ENCODE measurements at places on chromosomes 1 and 21.

- DNase-seq: peak; percentile 47
These were observed 110.0 kb downstream of the ADSS2 start for GRCh38 chr1:244341455-244342450.

DNA sequence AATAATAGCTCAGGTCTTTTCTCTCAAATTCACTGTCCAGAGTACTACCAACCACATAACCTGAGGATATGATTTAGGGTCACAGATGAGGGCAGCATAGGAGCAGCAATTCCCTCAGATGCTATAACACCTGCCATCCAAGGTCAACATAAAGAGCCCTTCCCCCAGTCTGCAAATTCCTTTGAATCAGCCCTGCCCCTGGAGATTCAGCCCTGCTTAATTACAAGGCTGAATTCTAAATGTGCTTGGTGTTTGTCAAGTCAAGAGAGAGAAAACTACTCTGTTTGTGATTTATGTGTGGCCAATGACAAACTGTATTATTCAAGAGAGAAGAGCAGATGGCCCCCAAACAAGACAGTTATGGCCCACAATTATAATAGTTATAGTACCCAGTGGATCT, 195.7 kb upstream of the ADGRL2 start:
- no peak for DNase-seq

DNA sequence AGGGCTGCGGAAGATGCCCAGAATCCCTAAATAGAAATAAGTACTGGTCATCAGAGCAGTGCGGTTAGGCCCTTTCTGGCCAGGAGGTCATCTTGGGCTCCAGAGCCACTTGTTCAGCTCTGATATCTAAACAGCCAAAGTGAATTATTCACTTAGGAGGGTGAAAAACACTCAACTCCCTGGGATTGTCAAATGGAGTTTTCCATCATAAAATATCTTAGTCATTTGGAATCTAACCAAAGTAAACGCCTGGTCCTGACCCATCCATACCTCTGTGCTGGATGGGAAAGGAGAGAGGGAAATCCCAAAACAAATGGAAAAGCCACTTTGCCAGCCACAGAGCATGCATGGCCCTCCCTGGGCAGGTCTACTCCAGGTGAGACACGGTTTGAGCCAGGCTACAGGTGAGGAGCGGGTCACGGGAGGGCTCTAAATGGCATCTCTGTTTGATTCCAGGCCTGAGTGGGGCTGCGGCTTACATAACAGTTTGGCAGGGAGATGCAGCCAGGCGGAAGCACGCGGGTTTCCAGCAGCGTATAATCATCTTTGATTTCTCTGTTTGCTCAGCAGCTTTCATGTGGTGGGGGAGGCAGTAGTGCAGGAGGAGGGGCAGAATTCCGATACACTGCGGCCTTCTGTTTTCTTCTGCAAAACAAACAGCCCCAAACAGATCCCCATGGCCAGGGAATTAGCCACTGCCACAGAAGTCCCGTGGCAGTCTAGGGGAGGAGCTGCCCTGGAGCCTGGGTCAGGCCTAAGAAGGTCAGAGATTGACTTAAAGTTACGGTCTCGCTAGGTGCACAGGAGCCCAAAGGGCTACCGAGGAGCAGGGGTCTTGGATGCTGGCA, 59.1 kb upstream of the ZNF648 start:
- peak; percentile 79 for DNase-seq

DNA sequence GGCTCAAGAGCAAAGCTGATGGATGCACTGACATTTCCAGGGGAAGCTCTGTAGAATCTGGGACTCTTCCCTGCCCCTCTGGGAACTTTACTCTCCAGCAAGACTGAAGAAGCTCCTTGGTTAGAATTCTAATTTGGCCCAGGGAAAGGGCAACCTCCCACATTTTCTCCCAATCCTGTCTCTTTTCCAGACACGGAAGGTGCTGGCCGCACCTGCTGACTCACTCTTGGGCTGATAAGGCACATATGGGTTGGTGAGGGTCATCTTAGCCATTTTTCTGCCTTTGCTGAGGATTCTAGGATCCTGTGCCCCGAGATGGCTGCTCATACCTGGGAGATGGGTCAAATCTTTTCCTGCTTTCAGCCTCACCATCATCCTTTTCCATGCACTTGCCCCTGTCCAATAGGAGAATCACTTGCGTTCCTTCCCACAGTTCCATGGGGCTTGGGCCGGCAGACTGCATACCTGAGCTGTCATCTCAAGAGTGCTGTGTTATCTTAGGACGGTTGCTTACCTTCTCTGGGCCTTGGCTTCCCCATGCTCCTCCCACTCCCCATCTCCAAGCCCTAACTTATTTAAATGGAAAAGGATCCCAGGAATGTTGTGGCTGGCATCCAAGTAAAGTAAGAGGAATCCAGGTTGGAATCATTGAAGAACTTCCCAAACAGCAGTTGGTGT, 1.3 kb downstream of the TINAGL1 start:
- DNase-seq: no peak

DNA sequence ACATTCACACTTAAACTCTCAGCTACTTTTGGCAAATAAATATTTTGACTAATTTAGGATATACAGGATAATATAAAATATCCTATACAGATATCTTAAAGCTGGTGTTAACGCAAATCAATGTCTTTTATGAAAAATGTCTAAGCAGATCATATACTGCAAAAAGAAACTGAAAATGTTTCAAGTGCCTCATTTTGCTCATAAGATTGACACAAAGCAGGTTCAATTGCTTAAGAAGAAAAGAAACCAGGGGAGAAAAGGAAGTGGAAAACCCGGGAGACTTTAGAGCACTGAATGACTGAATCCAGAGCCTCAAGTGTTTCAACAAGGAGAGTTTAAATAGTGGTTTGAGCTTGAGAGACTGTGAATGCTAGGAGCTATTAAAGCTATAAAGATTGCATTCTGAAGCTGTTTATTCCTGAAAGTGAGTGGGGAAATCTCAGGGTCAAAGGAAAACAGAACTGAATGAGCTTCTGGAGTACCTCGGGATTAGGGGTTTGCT, 1943.0 kb downstream of the MRPL39 start:
- no peak for DNase-seq

- no peak for DNase-seq
These were observed 12.0 kb downstream of the DDAH1 start for GRCh38 chr1:85452948-85453347.

- DNase-seq: no peak
These were observed 48.8 kb downstream of the KIF21B start for GRCh38 chr1:200974711-200975110.

- DNase-seq: no peak
These were observed 301.2 kb downstream of the DUSP10 start for GRCh38 chr1:221440658-221441057.

- DNase-seq: no peak
These were observed 17.1 kb upstream of the PINK1 start for GRCh38 chr1:20615946-20616846.

DNA sequence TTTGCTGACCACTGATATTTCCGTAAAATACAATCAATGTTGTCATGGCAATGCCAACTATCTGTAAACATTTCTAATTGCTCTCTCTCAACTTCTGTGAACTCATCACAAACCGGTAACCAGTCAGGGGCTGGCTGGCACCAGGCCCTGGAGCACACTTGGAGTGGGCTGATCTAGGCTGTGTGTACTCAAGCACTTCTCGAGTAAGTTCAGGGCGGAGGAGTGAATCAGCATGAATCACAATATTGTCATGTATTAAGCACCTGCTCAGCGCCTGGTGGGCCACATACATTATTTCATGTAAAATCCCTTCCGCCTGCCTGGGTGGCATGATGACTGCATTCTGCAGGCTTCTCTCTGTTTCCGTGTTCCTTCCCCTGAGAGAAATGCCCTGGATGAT, 212.4 kb downstream of the FOXD2 start:
- no peak for DNase-seq

DNA sequence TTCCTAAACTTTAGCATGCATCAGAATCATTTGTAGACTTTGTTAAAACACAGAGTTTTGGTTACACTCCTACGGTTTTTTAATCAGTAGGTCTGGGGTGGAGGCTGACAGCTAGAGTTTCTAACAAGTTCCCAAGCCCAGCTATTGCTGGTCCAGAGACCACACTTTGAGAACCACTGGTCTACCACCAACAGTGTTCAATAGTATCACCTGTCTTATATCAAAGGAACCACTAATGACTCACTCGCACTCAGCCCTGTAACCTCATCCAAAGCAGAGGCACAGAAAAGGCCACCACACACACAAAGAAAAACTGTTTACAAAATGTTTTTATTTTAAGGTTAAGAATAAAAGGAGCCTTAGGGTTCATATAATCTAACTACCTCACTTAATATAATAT, 68.7 kb downstream of the HIVEP3 start:
- no peak for DNase-seq

GRCh38 chr1:246647113-246647512, 77.1 kb upstream of the SCCPDH start:
- DNase-seq: peak; percentile 57

DNA sequence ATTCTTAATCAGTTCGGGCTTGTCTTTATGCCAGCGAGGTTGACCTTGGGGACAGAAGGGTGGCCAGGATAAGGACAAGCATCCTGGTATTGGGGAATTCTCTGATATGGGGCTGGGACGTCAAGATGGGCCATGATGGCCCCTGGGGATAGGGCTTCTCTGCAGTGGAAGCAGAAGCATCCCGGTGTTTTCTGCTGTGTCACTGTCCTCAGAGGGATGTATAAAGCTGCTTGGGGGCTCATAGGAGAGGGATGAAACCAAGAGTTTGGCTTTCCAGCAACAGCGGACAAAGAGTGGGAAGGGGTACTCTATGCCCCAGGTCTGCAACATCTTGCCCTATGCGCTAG, 1.4 kb upstream of the ATP1B1 start:
- no peak for DNase-seq

DNA sequence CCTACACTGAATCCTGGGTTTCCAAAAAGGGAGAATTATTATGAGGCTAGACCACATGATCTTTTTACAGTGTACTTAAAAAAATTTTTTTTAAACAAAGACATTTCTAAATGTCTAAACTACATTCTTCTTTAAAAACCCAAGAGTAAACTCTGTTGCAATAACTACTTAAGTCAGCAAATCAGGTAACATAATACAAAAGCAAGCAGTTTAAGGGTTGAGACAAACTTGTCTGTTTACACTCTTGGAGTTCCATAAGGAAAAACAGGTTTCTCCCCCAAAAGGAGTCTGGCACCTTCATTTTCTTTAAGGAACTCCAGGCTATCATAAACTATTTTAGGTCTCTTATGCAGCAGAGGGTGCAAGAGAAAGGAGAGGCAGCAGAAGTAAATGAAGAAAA, 12.5 kb upstream of the ANKRD45 start:
- DNase-seq: no peak

- DNase-seq: no peak
These were observed 63.1 kb downstream of the TMPRSS15 start for GRCh38 chr21:18340387-18340942.

DNA sequence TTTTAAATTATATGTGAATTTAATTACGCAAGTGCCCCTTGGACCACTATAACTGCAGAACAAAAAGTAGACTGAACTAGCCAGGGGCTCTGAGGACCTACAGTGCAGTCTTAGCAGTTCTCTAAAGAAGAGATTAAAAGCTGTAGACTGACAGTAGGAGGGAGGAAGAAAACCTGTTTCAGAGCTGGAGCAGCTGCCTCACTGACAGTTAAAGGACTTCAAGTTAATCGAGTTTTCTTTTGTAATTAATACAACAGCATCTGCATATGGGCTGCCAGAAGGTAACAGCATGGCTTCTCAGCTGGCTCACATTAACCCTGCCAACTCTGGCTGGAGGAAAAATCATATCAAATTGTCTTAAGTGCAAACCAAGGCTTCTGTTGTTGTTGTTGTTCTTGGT, 19.9 kb downstream of the DSTYK start:
- no peak for DNase-seq

GRCh38 chr21:40393066-40393465, 453.9 kb downstream of the DSCAM start:
- DNase-seq: no peak

DNA sequence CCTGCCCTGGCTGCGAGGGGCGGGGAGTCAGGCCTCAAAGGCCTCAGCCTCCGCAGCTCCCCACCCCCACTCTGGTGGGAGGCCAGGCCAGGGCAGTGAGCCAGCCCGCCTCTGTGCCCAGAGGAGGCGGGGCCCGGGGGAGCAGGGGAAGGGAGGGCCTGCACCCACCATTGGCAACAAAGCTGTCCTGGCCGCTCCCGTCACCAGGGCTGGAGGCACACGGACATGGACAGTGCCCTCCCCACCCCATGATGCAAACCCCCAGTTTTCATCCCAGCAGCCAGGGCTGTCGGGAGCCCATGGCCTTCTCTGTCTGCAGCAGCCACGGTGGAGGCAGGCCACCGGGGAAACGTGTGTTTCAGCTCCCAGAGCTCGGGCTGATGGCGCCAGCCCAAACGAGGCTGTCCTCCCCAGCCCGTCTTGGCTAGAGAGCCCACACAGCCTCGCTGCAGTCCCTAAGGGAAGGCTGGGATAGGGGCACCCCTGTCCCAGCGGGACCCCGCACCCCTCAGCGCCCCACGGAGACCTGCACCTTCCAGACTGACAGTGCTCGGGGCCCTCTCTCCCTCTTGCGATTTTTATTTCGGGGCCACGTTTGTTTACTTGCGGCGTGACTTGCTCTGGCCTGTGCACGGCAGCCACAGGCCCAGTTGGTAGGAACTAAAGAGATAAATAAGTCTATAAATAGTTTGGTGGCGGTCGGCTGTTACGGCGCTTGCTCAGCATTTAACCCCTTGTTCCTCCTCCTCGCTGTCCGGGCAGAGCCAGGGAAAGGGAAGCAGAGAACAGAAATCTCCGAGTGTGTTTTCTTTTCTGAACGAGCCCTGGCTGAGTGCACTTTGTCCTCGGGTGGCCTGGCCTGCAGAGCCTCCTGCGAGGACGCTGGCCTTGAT, 101.8 kb downstream of the PRDM16 start:
- DNase-seq: peak; percentile 77

DNA sequence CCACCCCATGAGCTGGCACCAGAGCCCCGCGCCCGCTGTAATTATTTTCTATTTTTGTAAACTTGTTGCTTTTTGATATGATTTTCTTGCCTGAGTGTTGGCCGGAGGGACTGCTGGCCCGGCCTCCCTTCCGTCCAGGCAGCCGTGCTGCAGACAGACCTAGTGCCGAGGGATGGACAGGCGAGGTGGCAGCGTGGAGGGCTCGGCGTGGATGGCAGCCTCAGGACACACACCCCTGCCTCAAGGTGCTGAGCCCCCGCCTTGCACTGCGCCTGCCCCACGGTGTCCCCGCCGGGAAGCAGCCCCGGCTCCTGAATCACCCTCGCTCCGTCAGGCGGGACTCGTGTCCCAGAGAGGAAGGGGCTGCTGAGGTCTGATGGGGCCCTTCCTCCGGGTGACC, 19.1 kb downstream of the RNF223 start:
- no peak for DNase-seq

DNA sequence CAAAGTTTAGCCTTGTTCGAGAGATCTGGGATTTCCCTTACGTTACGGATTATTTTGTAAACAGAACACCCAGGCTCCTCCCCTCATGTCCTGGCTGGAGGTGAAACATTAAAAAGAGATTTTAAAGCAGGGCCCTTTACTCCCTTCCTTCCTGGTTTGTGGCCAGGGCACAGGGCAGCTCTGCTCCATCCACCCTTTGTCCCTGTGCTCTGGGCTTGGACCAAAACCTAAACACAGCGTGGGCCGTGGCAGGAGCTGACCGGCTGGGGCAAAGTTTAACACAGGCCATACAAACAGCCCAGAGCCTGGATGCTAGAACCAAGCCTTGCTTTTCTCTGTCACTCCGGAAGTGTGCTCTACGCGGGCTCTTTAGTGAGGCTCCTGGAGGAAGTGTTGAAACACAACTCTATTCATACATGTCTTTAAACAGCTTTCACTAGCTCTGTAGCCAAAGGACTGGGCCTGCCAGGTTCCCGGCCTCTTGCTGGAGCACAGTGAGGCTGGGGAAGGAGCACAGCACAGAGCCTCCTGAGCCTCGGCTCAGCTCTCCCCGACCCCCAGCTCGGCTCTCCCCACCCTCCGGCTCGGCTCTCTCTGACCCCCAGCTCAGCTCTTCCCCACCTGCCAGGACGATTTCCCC, 84.7 kb downstream of the PDE9A start:
- no peak for DNase-seq
